Activated CD8-positive, alpha-beta T cell treated with anti-CD3 and anti-CD28 coated beads for 36 hours (primary cell): ENCODE measurements at places on chromosomes 6 and 20. TPM values are rescaled to one million over a fixed set of nuclear protein-coding genes. Genes with fewer than 3 reads are reported as not detected.

DNA sequence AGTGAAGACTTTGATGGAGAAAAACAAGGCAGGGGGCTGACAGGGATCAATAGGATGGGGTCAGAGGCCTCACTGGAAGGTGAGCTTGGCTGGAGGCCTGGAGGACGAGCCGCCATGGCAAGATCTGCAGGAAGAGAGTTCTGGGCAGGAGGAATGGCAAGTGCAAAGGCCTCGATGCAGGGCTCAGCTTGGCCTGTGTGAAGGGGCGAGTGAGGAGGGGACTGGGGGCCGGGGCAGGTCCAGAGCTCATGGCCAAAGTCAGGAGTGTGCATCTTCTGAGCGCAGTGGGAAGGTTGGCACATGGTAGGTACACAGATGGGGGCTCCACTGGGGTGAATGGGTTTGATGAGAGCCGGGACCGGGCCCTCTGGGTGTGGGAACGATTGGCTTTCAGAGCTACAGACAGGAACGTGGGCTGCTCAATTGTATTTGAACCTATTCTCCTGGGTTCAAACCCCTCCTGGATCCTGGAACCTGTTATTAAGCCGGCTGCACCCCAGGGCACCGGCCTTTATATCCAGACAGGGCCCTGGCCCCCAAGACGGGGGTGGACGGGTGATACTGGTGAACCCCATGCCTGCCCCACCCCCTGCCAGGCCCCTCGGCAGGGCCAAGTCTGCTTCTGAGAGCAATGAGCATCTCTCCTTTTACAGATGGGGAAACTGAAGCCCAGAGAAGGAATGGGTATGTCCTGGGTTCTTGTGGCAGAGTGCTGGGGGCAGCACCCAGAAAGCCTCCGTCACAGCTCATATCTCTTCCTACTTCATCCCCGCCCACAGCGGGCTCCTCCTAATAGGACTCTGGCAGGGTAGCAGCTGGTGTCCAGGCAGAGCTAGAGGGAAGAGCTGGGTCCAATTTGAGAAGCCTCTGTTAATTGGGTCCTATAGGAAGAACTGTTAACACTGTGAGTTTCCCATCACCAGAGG lies 106.1 kb downstream of the CEBPB start:
- no peak for DNase-seq

- no peak for DNase-seq
Observed at GRCh38 chr6:68059899-68060298, 575.2 kb upstream of the ADGRB3 start.

DNA sequence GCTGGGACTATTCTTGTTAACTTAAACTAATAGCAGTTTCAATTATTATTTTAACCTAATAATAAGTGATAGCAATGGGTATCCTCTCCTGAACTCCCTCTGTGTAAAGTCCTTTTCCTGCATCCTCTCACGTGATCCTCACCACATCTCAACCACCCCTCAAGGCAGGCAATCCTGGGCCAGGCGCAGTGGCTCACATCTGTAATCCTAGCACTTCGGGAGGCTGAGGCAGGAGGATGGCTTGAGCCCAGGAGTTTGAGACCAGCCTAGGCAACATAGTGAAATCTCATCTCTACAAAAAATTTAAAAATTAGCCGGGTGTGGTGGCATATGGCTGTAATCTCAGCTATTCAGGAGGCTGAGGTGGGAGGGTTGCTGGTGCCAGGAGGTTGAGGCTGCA lies 23.7 kb downstream of the MAP1LC3A start:
- no peak for DNase-seq

- DNase-seq, result no peak
Observed at GRCh38 chr6:111339294-111339693, 143.7 kb downstream of the REV3L start.

- no peak for DNase-seq
Observed at GRCh38 chr6:167528976-167529375, 204.1 kb downstream of the TTLL2 start.

TMEM63B gene
- 12.9 TPM for total RNA-seq

- no peak for DNase-seq
Observed at GRCh38 chr6:74091136-74091793, 395.3 kb downstream of the CD109 start.

DNA sequence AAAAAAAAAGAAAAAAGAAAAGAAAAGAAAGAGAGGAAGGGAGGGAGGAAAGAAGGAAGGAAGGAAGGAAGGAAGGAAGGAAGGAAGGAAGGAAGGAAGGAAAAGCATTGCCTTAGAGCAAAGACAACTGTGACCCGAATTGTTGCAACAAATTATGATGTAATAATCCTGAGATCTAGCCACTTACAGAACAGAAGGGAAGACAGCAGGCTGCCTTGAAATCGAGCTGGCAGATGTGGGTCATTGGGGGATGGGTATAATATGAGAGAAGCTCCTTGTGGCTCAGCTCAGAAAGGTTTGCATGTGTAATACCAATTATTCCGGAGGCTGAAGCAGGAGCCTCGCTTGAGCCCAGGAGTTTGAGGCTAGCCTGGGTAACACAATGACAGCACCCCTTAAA lies 208.1 kb upstream of the PROKR2 start:
- no peak for DNase-seq

RBM24 gene
- total RNA-seq, result not detected

OOEP gene
- not detected for total RNA-seq

GRCh38 chr6:92132457-92132856 lies 1286.9 kb downstream of the EPHA7 start:
- DNase-seq, result no peak

MANEA gene
- 15.6 TPM for total RNA-seq
